ENCODE measurements at places on chromosomes 2 and 18. TPM values are rescaled to one million over a fixed set of nuclear protein-coding genes. Genes with fewer than 3 reads are reported as not detected.

Gene POTEC
- 0.46 TPM for total RNA-seq

Gene C2orf15
- total RNA-seq = 17.5 TPM

Gene SETBP1
- 42.0 TPM for total RNA-seq

Gene ORC2
- total RNA-seq = 21.2 TPM

Gene SLC5A7
- total RNA-seq = 14.3 TPM

Gene CD207
- not detected for total RNA-seq
